ENCODE measurements at places on chromosomes 2 and 18.

GRCh38 chr2:44802777-44803424 is 138.6 kb upstream of the SIX3 start:
- DNase-seq = no peak

GRCh38 chr2:208939852-208940251 is 484.0 kb upstream of the MAP2 start:
- no peak for DNase-seq

- no peak for DNase-seq
These were observed 115.5 kb upstream of the ATP8B1 start for GRCh38 chr18:57918601-57919000.

DNA sequence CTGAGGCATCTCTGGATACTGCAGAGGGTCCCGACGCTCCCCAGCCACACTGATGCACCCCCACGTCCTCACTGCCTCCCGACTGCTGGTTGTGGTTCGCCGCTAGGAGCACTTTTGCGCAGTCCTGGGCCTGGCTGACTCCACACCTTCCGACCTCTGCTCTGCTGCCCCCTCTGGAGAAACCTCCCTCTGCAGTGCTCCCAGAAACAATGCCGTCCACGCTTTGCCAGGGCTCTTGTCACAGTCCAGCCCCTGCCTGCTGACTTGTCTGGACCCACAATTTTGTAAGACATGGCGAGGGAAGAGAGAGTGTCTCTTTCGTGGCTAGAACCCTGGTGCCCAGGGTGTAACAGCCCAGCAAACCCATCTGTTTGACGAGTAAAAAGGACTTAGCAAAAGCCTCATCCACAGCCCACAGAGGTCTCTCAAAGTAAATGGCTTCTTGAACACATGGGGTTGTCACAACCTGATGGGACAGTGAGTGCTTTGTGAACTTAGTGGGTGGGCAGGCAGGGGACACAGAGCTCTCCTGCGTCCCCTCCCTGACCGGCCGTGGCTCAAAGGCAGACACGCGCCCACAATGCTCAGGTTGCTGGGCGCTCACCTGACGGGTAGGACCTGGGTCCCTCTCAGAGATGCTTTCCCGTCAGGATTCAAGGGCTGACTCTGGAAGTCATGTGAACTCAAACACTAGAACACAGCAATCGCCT is 4.0 kb downstream of the COPS9 start:
- DNase-seq = no peak

GRCh38 chr2:214674278-214674677 is 135.2 kb downstream of the BARD1 start:
- DNase-seq = no peak

GRCh38 chr2:128441341-128442052 is 122.8 kb upstream of the HS6ST1 start:
- DNase-seq = no peak

GRCh38 chr2:212424082-212424481 is 114.5 kb downstream of the ERBB4 start:
- no peak for DNase-seq

DNA sequence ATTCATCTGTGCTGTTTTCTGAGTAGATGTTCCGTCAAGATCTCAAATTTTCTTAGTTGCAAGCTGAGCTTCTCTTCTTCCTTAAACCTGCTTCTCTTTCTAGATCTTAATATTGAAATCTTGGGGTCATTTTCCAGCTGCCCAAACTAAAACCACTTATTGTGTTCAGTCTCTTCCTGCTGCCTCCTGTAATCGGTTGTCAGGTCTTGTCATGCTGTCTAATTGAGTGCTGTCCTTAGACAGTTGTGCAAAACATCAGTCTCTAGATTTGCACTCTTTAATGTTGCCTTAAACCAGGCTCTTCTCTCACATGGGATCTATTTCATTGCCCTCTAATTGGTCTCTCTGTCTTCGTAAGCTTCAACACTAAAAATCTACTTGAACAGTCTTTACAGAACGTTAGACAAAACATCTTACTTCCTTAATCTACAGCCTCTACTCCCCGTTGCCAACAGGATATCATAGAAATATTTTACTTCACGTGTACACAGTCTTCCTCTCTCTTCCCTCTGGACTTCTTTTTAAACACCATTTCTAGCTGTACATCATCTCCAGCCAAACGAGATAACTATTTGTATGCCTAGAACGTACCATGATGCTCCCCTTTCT is 34.9 kb downstream of the GPD2 start:
- DNase-seq = no peak

GRCh38 chr2:110691612-110692258 is 13.9 kb upstream of the BUB1 start:
- no peak for DNase-seq

DNA sequence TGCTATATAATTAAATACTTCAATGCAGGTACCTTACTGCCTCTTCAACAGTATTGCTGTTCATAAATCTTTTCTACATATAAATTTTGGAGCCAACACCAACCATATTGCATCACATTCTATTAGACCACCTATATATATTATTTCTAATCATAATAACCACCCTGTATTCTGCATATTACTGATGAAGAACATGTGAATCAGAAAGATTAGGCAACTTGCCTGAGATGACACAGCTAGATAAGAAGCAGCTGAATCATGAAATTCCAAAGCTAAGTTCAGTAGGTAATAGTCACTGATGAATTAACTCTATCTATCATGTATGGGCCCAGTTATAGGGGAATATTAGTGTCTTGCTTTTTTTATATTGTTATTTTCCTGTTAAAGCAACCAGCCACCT is 161.8 kb downstream of the AGPS start:
- DNase-seq = no peak

DNA sequence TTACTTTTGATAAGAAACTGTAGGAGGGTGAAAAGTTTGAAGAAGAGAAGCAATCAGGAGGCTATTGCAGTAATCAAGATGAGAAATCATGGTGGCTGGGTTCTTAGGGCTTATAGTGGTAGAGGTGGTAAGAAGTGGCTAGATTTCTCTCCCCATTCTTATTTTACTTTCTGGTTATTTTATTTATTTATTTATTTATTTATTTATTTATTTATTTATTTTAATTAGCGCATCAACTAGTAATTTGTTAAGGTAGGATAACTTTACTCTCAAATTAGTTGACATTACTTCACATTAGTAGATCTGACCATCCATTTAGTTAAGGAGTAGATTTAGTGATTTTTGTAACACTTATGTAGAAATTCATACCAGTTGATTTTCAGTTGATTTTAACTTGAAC is 77.4 kb downstream of the PIK3C3 start:
- DNase-seq = no peak

DNA sequence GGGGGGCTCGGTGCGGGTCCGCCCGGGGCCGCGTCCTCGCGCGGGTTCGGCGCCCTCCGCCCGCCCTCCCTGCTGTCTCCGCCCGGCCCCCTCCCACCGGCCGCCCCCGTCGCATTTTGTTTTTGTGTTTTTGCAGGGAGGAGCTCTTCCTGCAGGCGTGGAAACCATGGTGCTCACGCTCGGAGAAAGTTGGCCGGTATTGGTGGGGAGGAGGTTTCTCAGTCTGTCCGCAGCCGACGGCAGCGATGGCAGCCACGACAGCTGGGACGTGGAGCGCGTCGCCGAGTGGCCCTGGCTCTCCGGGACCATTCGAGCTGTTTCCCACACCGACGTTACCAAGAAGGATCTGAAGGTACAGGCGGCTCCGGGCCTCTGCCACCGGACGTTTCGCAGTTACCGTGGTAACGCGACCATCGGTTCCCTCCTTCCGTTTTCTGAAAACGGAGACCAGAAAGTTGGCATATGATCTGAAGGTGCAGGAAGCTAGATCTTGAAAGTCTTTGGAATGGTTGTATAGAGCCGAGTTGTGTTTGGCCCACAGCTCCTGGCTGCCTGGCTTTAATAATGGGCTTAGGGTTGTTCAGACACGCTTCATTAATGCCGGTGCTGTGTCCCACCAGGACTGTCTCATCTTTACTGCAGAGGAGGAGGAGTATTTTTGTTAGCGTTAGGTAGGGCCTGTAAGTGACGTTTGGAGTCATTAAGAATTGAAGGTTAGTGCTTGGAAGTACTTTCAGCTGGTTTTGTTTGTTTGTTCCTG is 891 bp downstream of the KDM3A start:
- DNase-seq = no peak
